ENCODE measurements at places on chromosomes 4 and X.
A peak's percentile ranks its signal among the peaks of the same experiment; 100 is the strongest.

- DNase-seq, result no peak
Measured at GRCh38 chrX:145821291-145821897, 3.8 kb downstream of the SLITRK2 start.

GRCh38 chr4:86934147-86934770 is 552 bp upstream of the AFF1 start:
- DNase-seq, result no peak

GRCh38 chr4:68963374-68963773 is 11.8 kb upstream of the UGT2A3 start:
- DNase-seq, result no peak

DNA sequence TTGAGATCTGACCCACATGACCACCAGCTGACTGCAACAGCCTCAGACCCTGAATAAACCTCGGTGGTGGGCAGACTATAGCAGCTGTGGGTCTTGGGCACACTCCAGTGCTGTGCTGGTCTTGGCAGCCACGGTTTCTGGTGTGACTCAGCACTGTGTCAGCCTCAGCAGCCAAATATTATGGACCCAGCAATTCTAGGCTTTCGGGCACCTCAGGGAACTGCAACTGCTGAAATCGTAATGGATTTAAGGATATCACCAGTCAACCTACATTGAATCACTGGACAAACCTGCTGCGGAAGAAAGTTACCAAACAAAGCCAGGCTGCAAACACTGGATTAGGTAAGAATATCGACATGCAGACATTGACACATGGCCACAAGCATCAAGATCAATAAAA is 10.5 kb upstream of the UBE2NL start:
- DNase-seq, result no peak

GRCh38 chr4:101332424-101332823 is 14.9 kb downstream of the PPP3CA start:
- DNase-seq, result no peak

GRCh38 chr4:62676962-62677361 is 1476.8 kb downstream of the ADGRL3 start:
- no peak for DNase-seq

- DNase-seq, result no peak
Measured at GRCh38 chr4:145538596-145538995, 56.9 kb downstream of the SMAD1 start.

DNA sequence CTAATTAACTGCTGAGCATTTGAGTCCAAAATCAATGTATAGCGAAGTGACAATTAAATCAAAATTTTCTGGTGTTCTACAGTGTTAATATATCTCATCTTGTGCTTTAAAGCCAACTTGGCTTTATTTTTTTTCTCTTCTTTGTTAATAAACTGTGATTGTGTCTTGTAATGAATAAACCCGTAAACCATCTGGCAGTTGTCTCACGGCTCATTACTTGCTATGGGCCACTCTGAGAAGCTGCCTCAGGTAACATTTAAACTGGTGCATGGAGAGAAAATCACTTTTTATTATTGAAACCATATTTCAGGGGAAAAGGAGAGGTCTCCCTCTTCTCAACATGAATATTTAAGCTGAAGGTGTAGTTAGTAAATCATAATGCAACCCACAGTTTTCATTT is 694.0 kb downstream of the KCTD8 start:
- no peak for DNase-seq

GRCh38 chrX:7574325-7574724 is 268.6 kb upstream of the VCX start:
- no peak for DNase-seq

DNA sequence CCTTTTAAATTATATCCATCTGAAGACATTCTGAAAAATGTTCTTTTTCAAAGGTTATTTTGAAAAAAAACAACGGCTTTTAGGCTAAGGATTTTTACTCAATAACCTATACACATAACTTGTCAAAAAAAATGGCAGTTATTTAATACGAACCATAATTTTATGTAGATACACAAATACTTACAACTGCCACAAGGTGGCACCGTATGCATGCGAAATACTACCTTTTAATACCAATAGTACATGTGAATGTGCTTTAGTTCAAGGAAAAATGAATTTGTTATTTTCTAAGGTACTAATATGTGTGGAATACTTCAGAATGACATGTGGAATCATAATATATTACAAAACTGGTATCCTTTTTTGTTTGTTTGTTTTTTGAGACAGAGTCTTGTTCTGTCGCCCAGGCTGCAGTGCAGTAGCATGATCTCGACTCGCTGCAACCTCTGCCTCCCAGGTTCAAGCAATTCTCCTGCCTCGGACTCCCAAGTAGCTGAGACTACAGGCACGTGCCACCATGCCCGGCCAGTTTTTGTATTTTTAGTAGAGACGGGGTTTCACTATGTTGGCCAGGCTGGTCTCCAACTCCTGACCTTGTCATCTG is 4.6 kb upstream of the MAD2L1 start:
- DNase-seq, result peak; percentile 30

GRCh38 chr4:171473155-171473554 is 340.0 kb upstream of the GALNTL6 start:
- no peak for DNase-seq

GRCh38 chr4:164761241-164761640 is 7.3 kb downstream of the SMIM31 start:
- DNase-seq, result no peak

DNA sequence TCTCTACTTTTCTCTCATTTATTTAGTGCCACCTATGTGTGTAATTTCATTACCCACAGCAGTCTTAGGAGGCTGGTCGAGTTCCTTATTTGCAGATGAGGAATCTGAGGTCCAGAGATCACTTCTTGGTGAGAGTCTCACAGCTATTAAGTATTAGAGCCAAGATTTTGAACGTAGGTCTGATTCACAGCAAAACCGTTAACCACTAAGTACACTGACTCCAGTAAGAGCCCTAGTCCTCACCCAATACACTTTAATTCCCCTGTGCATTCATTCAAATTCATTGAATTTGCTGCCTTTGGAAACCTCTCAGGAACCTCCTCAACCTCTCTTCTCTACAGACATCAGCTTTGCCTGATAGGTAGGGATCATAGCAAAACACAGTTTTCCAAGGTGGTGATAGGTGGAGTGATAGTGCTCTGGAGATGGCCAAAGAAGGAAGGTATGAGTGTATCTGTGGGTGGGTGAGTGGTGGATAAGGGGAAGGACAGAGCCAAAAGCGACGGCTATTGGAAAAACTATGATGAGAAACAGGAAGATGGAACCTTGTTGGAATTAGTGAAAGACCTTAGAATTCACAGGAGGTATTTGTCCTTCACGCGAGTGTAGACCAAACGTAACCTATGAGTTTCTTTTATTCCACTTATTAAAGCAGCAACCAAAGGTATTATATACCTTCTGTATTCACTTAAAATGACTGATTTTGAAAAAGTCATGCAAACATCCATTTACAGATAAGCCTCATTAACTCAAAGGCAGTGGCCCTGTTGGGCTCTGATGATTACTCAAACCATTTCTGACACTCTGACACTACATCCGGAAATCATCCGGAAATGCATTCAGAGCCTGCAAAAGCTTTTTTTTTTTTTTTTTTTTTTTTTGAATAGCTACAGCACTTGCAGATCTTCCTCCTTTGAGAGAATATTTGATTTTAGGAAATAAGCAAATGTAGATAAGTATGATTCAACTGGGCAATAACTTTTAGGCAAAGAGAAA is 6.3 kb downstream of the FMR1 start:
- DNase-seq, result peak; percentile 5

DNA sequence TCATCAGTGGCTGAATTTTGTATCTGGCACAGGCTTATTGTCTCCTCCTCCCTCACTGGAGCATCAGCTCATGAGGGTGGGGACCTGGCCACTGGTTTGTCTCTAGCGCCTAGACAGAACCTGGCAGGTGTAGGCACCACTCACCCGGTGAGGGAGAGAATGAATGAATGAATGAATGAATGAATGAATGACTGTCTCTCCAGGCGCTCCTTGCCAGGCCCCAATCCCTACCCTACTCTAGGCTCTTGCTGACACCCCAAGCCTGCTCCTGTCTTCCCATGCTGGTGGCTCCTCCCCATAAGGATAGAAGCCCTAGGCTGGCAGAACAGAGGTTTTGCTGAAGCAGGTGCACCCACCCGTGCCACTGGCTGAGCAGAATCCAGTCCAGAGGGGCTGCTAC is 41.3 kb upstream of the GRPEL1 start:
- no peak for DNase-seq

DNA sequence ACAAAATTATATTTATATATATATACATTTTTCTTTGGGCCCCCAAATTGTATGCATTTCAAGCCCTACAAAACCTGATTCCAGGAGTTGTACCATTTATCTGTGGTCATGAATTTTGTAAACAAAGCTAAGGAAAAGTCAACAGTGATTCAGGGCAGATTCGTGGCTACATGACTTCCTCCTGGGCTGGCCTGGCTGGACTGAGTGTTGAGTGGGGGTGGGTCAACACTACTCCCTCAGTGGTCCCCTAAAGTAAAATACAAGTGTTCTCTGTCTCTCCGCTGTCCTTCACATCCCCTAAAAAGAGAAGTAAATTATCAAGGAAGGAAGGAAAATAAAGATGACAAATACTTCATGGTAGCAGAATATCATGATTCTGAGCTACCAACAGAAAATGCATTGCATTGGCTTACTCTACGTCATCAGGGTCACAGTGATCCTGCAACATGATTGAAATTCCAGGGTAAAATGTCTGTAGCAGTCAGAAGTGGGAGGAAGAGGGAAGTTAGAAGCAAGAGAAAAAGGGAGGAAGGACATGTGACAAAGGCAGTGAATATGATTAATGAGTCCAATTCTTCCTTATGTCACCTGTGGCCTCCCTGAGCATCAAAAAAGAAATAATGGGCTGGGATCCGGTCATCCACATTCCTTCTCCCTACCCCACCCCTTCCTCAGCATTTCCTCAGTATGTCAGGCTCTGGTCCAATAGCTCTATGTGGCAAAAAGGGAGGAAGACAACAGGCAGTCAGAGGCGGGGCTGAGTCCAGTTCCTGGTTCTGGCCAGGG is 42.4 kb upstream of the MYOZ2 start:
- no peak for DNase-seq

DNA sequence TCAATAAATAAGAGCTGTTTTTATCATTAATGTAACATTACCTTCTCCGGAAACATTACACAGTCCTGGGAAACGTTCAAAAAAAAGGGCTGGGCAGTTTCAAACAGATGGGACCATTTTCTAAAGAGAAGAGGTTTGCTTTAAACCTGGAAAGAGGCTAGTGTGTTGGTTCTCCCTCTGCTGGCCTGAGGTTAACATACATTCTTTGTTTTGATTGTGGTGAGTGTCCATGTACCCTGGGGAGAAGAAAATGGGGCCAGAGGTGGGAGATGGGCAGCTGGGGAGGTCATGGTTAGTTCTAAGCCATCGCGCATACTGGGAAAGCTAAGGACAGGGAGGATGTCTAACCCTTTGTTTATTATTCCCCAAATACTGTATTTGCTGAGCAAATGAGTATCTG is 194.7 kb downstream of the CPEB2 start:
- no peak for DNase-seq

DNA sequence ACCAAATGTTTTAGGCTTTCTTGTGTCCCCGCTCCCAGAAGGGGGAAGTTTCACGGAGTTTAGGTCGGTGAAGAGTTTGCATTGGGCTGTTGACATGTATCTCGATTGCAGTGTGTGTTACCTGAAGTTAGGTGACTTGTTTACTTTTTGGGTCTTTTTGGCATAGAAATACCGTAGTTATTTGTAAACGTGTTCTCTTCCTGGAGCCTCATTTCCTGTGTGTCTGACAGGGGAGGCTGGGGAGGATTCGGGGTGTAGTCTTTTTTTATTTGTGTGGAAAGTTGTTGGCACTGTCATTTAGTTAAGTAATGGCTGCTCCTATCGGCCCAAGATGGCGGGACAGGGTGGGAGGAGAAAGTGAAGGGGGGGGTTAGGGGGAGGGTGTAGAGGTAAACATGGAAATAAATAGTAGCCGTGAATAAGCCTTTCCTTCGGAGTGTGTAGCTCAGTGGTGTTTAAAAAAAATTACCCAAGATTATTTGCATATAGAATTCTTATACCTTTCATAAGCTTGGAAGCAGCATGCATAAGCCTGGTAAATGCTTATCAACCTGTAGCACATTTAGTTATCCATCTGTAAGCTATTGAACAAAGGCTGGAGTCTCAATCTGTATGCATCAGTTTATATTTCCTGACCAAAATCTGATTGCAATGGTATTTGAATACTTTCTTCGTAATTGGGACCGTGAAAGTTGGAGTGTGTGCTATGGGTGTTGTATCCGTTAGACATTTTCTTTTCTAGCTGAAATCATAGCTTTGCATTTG is 1.6 kb downstream of the KDM6A start:
- DNase-seq, result no peak

DNA sequence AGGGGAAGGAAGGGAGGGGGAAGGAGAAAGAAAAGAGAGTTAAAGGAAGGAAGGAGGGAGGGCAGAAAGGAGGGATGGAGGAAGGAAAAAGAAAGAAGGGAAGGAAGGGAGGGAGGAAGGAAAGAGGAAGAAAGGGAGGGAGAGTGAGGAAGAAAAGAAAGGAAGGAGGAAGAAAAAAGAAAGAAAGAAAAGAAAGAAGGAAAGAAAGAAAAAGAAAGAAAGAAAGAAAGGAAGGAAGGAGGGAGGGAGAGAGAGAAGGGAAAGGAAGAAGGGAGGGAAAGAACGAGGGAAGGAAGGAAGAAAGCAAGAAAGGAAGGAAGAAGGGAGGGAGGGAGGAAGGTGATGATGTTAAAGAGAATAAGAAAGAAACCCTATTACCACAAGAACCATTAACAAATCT is 150.6 kb downstream of the MXRA5 start:
- DNase-seq, result no peak

- DNase-seq, result no peak
Measured at GRCh38 chr4:148380291-148380690, 61.9 kb downstream of the NR3C2 start.

- peak; percentile 77 for DNase-seq
Measured at GRCh38 chrX:153926858-153927671, 1.0 kb upstream of the ARHGAP4 start.

- no peak for DNase-seq
Measured at GRCh38 chr4:114537352-114537751, 61.3 kb upstream of the UGT8 start.

DNA sequence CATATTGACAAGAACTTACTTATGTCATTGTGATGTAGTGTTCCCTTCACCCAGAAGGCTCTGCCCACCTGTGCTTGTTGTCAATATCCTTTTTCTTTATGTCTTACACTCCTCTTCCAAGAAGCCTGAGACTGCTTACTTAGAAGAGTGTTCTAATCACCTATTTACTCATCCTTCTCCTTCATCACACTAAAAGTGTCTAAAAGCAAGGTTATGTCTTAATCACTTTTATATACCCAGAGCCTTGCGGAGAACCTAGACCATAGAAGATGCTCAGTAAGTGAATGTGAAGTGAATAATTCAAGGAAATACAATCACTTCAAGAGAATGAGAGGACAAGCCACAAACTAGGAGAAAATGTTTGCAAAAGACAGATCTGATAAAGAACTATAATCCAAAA is 177.6 kb upstream of the S100G start:
- no peak for DNase-seq

- no peak for DNase-seq
Measured at GRCh38 chrX:130174045-130174704, 2.4 kb downstream of the RAB33A start.
